ENCODE measurements at places on chromosomes 3 and 15.

DNA sequence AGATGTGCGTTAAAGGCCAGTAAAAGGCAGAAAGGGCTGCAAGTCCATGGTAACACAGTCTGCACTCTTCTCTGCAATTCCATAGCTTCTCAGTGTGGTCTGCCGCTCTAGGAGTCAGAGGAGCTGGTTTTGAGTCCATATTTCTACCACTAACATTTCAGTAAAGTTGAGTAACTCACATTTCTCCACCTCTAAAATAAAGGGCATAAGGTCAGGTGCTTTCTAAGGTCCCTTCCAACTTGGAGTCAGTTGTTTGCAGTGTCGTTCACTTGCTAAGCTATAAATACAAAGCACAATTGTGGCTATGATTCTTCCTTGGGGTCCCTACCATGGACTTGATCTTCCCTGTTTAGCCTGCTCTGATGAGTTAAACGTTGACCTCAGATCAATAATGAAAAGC, 171.1 kb downstream of the P3H2 start:
- no peak for DNase-seq

DNA sequence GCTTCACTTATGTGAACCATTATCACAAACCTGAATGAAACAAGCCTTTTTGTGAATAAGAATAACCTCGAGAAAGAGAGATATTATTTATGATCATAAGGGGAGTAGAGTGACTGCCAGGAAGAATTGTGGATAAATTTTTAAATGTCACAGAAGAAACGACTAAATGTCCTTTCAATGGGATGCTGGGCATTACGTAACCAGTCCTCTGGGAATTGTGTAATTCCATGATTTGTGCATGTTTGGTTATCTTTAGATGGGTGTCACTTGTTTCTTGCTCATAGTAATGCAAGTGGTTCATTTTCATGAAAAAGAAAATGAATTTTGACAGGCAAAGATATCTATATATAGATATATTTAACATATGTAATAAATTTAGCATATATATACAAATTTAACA, 379.5 kb upstream of the AGTR1 start:
- no peak for DNase-seq

GRCh38 chr15:80288131-80288530, 36.1 kb upstream of the CTXND1 start:
- DNase-seq, result no peak

DNA sequence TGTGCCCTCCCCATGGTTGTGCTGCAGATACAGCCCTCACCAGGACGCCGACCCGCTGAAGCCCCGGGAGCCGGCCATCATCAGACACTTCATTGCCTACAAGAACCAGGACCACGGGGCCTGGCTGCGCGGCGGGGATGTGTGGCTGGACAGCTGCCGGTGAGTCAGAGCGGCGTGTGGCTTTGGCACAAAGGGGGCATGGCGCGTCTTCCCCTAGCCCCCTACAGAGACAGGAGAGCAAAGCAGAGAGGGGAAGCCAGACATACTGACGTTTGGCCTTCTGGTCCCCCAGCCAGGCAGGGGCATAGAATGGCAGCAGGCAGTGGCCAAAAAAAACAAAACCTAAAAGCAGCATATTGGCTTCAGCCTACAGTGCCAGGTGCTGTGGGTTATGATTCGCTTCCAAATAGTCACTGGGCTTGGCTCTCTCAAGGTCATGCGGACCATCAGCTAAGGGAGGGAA, 64.0 kb downstream of the MESD start:
- DNase-seq, result no peak

DNA sequence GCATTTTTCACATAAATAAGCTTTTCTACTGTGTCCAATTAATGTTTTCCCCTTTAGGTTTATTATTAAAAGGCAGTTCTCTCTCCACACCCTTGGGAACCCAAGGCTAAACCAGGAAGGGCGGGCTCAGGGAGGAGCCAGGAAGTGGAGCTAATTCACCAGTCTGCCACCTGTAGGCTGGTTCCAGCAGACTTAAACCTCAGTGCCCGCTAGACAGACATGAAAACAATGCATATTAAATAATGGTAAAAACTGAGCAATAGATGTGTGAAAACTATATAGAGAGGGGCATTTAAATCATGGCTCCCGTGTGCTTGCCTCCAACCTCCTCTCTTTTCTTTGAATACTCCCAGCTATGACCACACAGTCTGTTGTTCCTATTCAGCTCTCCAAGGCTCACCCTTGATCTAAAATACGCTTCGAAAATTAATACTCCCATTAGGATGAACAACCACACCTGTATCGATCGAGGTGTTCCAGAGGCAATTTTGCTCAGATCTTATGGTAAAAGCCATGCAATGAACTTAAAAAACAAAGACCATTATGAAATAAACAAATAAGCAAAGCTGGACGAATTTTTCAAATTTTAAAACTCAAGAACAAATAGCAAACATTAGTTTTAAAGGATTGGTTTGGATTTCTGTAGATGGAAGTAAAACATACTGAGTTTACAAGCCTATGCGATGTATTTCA, 253.3 kb downstream of the TJP1 start:
- DNase-seq, result peak; percentile 74

DNA sequence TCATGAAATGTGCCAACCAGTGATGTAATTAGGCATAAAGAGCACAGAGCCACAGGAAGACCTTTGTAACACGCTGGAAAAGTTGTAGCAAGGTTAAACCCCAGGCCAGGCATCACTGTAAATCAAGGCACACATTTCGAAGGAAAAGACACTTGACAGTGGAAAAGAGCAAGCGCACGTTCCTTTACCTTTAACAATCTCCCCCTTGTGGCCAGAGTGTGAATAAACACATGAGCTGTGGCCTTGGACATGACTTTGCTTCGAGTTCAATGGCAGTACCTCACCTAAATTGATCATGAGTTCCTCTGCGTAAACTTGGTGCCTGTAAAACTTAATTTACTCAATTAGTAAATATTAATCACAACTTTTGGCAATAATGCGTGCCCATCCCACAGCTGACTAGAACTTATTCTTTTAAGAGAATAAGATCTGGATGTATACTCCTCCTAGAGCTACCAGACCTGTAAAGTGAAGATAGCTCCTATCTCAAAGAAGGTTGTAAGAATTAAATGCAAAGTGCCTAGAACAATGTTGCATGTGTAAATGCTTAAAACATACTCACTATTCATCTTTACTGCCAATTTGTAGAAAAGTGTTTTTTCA, 757.0 kb upstream of the NECTIN3 start:
- peak; percentile 78 for DNase-seq

DNA sequence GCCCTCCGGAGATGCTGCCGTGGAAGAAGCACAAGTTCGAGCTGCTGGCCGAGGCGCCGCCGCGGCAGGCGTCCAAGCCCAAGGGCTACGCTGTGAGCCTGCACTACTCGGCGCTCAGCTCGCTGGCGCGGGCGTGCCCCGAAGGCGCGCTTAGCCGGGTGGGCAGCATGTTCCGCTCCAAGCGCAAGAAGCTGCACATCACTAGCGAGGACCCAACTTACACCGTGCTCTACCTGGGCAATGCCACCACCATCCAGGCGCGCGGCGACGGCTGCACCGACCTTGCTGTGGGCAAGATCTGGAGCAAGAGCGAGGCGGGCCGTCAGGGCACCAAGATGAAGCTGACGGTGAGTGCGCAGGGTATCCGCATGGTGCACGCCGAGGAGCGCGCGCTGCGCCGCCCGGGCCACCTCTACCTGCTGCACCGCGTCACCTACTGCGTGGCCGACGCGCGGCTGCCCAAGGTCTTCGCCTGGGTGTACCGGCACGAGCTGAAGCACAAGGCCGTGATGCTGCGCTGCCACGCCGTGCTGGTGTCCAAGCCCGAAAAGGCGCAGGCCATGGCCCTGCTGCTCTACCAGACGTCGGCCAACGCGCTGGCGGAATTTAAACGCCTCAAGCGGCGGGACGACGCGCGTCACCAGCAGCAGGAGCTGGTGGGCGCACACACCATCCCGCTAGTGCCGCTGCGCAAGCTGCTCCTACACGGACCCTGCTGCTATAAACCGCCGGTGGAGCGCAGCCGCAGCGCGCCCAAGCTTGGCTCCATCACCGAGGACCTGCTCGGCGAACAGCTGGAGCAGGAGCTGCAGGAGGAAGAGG, 1.3 kb downstream of the FAM43A start:
- no peak for DNase-seq

DNA sequence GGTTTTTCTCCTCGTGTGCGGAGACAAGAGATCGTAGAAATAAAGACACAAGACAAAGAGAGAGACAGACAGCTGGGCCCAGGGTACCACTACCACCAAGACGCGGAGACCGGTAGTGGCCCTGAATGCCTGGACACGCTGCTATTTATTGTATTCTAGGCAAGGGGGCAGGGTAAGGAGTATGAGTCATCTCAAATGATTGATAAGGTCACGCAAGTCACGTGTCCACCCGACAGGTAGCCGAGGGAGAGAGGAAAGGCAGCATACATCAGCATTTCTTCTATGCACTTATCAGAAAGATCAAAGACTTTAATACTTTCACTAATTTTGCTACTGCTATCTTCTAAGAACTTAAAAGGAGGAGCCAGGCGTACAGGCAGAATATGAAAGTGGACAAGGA, 28.2 kb downstream of the MYL3 start:
- no peak for DNase-seq

GRCh38 chr15:46126581-46126980, 491.8 kb downstream of the SQOR start:
- no peak for DNase-seq

- DNase-seq, result no peak
Observed at GRCh38 chr3:64343689-64344430, 118.6 kb upstream of the PRICKLE2 start.

GRCh38 chr3:149330609-149331331, 2.7 kb downstream of the TM4SF18 start:
- DNase-seq, result no peak

GRCh38 chr3:76897076-76897475, 142.8 kb upstream of the ROBO2 start:
- DNase-seq, result no peak

DNA sequence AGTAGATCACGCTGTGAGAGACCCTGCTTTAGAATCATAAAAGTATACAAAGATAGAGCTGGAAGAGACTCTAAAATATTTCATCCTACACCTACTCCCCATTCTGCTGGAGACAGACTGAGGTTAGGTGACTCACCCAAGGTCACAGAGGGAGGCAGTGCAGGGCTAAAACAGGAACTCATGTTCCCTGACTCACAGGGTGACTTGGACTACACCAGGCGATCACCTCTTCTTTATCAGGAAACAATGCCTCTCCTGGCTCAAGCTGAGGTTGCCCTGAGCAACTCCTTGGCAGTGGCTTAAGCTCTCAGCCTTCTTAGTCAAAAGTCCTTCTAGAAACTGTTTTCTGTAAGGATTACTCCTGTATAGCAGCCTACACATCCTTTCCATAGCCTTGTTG, 26.4 kb upstream of the TNFAIP8L3 start:
- DNase-seq, result no peak

DNA sequence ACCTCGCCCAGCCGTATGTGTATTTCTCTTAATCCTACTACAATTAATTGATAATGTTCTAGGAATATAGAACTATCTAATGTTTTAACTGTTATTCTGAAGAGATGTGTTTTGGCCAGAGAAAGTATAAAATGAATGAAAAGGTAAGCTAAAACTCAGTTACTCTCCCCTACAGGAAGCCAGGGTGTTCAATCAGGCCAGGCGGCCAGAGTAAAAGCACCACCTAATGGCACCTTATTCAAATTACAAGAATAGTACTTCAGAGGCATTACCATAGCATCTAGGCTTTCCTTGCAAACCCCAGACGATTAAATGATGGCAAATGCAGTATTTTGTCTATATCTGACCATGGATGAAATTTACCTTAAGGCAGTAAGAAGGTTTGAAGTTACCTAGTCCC, 10.4 kb downstream of the SLC12A8 start:
- DNase-seq, result no peak

GRCh38 chr3:33453331-33453761, 13.1 kb upstream of the UBP1 start:
- no peak for DNase-seq

GRCh38 chr15:49815950-49816349, 195.1 kb downstream of the DTWD1 start:
- peak; percentile 13 for DNase-seq

GRCh38 chr15:58475573-58476524, 44.1 kb downstream of the LIPC start:
- DNase-seq, result peak; percentile 94

- DNase-seq, result no peak
Observed at GRCh38 chr3:13134166-13134878, 61.1 kb upstream of the IQSEC1 start.

DNA sequence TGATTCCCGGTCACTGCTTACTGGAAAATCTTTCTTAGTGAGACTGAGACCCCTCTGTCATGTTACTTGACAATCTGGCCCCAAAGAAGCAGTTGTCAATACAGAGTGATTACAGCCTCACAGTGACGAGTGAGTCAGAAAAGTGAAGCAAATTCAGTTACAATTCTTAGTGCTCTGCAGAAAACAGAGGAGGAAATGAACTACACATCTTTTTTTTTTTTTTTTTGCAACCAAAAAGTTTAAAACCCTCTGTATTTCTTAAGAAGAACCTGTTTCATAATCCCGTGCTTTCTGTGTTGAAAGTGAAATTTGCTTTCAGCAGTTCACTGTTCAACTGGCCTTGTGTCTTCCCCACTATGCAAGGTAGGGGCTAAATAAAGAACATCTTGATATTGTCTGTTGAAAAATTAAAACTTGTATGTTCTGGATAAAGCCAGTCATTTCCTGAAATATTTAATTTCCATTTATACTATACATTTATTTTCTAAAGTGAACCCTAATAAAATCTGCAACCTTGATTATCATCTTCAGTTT, 1.9 kb downstream of the AQP9 start:
- DNase-seq, result no peak

DNA sequence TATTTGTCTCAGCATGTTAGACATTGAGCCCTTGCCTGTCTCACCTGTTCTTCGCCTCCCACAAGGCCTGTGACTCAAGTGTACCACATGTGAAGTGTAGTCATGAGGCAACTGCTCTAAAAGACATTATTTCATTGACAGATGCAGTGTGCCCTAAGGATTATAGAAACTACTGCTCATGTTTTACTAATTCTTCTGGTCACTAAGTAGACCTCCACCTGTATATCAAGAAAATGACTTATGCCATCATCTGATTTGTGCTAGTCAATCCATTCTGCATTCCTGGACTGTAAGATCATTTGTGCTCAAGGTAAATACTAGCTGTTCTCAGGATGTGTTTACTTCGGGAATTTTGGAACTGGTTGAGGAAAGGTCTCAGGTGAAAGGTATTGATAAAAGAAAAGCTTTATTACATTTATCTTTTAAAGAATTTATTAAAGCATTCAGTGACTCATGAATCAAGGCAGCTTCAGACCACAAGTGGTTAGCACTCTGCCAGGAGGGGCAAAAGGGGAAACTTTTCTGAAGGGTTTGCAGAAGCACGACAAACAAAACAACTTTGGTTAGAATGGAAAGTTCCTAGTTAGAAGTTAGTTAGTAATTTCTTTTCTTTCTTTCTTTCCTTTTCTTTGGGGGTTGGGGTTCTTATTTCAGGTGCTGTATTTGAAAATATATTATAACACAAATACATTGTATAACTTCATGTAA, 465.3 kb upstream of the CBLB start:
- no peak for DNase-seq

Measured in NCI-H524 (cell line).